AG08396 (cell line): ENCODE measurements at places on chromosomes 2 and 18.

GRCh38 chr2:73156539-73157124 lies 43.9 kb upstream of the RAB11FIP5 start:
- DNase-seq, result peak; percentile 81

DNA sequence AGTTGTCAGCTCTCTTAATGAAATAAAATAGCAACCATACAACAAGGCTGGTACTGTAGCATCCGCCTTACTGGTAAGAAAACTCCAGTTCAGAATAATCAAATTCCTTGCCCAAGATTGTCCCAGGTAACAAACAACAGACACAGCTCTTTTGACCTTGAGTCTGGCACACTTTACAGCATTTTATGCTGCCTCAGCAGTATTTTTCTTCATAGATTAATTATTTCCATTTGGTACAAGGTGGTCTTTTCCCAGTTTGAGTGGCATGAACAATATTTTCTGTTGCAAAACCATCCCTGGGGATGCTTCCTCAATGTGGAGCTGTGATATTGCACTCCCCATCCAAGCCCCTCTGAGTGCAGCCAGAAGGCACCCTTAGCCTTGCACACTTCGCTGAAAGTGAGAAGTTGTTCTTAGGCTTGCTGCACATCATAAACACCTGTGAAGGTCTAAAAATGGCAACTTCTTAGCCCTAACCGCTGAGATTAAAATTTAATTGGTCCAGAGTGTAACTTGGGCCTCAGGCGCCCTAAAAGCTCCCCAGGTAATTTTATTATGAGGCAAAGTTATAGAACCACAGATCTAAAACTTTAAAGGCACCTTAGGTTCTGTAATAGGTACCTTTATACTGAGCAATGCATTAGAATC lies 523.3 kb downstream of the CMPK2 start:
- no peak for DNase-seq

DNA sequence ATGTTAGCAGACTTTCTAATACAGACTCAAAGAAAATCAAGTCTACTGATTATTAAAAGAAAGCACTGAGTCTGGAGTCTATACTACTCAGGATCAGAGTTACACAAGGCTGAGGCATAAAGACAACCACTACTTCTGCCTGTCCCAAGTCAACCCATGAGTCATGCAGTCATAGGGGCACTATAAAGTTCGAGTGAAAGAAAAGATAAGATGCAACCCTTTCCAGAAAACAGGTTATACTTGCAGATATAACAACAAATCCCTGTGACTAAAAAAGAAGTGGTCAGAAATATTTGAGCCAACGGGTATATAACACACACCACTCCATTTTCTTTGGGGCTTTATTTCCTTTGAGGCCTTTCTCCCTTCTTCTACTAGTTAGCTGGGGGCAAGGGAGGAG lies 18.6 kb upstream of the SCRN3 start:
- no peak for DNase-seq

- DNase-seq, result no peak
Observed at GRCh38 chr2:241298673-241299072, 16.8 kb downstream of the HDLBP start.

DNA sequence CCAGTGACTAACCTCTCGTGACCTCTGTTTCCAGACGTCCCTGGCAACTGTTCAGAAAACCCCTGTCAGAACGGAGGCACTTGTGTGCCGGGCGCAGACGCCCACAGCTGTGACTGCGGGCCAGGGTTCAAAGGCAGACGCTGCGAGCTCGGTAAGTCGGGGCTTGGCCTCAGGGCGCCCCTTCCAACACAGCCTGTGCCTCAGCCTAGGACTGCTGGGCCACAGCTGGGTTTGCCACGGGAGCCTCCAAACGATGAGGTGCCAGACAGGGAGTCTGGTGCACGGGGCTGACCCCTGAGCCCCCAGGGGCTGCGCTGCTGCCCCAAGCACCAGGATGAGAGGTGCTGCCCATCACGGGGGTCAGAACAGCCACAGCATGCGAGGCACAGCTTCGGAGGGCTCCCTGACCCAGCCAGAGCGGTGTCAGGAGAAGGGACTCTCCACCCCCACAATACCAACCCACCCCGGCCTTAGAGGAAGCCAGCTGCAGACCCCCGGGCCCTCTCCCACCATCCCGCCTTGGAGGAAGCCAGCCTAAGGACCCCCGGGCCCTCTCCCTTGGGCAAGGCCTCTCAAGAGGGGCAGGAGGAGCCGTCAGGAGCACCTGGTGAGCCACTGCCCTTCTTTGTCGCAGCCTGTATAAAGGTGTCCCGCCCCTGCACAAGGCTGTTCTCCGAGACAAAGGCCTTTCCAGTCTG lies 20.3 kb downstream of the MTERF4 start:
- no peak for DNase-seq

GRCh38 chr2:30456579-30456978 lies 9.5 kb downstream of the LCLAT1 start:
- no peak for DNase-seq

GRCh38 chr2:8151888-8152287 lies 530.0 kb upstream of the ID2 start:
- no peak for DNase-seq

GRCh38 chr18:76803814-76804213 lies 18.5 kb upstream of the ZNF236 start:
- DNase-seq, result peak; percentile 79

DNA sequence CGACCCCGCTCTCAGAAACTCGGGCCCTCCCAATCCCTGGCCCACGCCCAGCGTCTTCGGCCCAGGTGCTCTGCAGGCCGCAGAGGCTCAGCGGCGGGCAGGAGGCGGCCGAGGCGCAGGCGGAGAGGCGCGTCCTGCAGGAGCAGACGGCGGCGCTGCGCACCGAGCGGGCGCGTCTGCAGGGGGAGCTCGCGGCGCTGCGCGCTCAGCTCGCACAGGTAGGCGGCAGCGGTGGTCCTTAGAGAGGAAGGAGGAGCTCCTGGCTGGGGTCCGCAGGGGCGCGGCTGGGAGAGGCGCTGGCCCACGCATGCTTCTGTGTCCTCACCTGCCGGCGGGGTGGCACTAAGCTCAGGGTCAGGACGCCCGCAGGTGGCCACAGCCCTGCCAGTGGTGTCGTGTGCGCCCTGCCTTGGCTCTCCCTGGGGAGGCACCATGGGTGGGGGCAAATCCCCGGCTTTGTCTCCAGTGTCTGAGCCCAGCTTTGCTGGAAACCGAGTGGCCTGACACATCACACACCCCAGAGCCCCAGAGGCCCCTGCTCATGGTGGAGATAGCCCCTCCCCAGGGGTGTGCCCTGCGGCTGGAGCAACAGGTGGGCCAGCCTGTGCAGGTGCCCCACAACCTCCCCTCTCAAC lies 14.9 kb upstream of the SNED1 start:
- DNase-seq, result no peak

GRCh38 chr2:75799859-75800258 lies 89.1 kb upstream of the GCFC2 start:
- DNase-seq, result no peak

GRCh38 chr2:110994250-110994961 lies 126.3 kb upstream of the BCL2L11 start:
- no peak for DNase-seq

GRCh38 chr2:86790676-86791572 lies at the start of gene CD8A:
TSS of gene CD8A (minus strand) at chr2:86790913. CDS start at chr2:86790825, 88 bp downstream.
- DNase-seq, result peak; percentile 54

GRCh38 chr2:187302116-187302515 lies 145.9 kb downstream of the CALCRL start:
- no peak for DNase-seq

GRCh38 chr2:164802095-164802707 lies 39.4 kb downstream of the COBLL1 start:
- DNase-seq, result no peak

GRCh38 chr2:62321380-62322289 lies 125.7 kb downstream of the B3GNT2 start:
- DNase-seq, result no peak

GRCh38 chr2:24026233-24026632 lies 16.3 kb downstream of the MFSD2B start:
- DNase-seq, result no peak

GRCh38 chr2:232190796-232191195 lies 187.8 kb upstream of the ALPP start:
- no peak for DNase-seq
